ENCODE measurements at places on chromosomes 4 and X. TPM values are rescaled to one million over a fixed set of nuclear protein-coding genes. Genes with fewer than 3 reads are reported as not detected.

The SSX4 gene
- polyA plus RNA-seq: not detected

GRCh38 chr4:19722404-19722803 lies 529.3 kb upstream of the SLIT2 start:
- DNase-seq: no peak

DNA sequence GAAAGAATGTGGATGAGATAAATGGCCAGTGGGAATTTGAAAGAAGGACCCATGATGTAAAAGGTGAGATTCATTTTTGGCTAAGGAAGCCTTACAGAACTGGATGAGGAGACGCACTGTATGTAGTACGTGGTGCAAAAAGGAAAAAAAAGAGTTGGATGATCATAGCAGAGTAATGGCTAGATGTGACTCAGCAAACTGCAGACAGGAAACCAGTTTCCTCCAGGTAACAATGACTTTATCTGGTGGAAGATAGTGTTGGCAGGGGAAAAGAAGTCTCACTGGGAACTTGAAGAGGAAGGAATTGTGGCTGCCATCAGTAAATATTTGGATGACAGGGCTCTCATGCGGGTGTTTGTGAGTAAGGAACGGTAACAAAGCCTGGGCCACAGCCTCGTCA lies 243.2 kb downstream of the CPE start:
- DNase-seq: no peak

DNA sequence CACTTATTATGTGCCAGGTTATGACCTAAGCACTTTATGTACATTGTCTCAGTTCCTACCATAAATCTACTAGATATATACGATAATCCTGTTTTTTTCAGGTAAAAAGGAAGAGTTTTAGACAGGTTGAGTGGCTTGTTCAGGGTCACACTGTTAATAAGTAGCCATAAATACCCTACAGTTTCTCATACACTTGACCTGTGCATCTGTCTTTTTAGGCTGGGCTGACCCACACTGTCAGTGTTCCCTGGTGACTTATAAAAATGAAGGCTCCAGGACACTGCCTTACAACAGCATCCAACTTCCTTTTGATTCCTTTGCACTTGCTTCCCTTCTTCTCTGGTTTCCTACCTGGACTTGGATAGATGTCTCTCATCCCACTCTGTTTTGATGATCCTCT lies 78.2 kb upstream of the PAQR3 start:
- DNase-seq: no peak

The NXF2B gene
- not detected for polyA plus RNA-seq

The SHISA3 gene
- polyA plus RNA-seq: 0.78 TPM

GRCh38 chr4:132063829-132064228 lies 1085.3 kb upstream of the PCDH10 start:
- peak; percentile 1 for DNase-seq

DNA sequence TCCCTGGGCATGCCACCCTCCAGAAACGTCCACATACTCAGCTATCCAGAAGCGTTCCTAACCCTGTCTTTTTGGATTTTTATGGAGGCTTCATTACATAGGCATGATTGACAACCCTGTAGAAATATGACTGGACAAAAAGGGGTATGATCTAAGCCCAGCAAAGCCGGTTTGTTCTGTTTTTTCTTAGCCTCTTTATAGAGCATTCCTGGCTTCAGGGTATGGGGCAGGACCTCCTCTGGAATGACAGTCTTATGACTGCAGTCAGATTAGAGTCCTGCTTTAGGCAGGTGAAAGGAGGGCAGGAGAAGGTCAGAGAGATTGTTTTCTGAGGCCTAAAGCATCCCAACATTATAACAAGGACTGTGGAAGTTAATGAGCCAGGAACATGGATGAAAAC lies 137.4 kb downstream of the DCLK2 start:
- DNase-seq: no peak

The TCP11X2 gene
- polyA plus RNA-seq: not detected

DNA sequence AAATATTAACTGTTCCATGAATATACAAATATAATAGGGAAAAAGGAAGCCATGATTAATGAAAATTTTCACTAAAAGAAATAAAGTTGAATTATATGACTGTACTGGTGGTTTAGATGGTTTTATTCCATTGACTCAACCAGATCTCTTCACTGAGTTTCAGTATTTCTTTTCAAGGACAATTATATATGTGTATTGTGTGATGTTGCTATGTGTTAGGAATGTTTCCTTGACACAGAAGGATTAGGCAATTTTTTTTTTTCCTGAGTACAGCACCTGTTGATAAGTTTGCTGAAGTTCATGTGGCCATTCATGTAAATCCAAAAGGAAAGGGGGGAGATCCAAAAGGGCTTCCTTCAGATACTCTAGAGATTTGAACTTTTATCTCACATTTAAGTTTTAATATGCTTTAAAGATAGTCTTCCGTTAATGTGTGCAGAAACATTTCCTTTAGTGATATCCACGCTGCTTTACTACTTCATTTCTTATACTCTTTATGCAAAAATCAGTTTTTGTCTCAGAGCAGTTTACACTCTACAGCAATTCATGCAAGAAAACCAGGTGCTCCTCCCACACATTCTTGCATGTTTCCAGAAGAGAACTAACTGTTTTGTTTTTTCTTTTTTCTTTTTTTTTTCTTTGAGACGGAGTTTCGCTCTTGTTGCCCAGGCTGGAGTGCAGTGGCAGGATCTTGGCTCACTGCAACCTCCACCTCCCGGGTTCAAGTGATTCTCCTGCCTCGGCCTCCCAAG lies 249.1 kb downstream of the RPA4 start:
- no peak for DNase-seq

GRCh38 chr4:139756391-139757180 lies 91.0 kb downstream of the MGST2 start:
- DNase-seq: no peak

The NHS gene
- polyA plus RNA-seq: 2.0 TPM

- no peak for DNase-seq
Measured at GRCh38 chr4:173503330-173504180, 26.5 kb downstream of the HAND2 start.

DNA sequence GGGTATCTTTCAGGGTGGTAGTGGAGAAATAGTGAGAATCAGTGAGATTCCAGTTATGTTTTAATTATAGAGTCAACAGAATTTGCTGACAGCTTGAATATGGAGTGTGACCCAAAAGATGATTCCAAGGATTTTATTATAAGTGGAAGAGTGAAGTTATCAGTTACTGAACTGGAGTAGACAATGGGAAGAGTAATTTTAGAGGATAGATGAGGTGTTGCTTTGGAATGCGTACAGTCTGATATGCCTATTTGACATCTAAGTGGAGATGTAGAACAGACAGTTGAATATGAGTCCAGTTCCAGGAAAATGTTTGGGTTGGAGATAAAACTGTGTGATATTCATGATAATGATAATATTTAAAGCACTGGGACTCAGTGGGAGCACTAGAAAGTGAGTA lies 174.2 kb downstream of the MAPK10 start:
- DNase-seq: no peak

The PDE6B gene
- 0.20 TPM for polyA plus RNA-seq

DNA sequence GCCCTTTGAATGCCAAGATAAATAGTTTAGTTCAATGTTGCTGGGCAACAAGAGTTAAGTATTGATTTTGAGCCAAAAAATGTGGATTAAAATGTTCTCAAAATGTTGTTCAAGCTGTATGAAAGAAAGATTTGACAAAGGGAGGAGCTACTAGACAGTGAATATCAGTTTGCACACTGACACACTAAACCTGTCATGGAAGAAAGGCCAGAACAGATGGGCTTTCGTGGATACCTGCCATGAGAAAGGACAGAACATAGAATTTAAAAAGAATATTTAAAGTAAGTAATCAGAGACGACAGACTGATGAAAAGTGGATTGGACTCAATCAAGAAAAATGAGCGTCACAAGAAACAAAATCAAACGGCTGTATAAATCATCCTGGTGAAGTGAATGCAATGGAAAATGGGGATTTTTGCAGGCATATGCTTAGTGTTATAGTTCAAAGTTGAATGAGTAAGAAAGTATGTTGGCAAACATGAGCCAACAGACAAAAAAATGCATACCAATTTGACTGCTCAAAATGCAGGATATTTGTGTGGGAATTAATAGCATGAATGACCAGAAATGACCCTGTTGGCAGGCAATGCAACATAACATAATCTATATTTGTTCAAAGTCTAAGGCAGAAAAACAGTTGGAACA lies 7.4 kb downstream of the PCDH18 start:
- DNase-seq: no peak

DNA sequence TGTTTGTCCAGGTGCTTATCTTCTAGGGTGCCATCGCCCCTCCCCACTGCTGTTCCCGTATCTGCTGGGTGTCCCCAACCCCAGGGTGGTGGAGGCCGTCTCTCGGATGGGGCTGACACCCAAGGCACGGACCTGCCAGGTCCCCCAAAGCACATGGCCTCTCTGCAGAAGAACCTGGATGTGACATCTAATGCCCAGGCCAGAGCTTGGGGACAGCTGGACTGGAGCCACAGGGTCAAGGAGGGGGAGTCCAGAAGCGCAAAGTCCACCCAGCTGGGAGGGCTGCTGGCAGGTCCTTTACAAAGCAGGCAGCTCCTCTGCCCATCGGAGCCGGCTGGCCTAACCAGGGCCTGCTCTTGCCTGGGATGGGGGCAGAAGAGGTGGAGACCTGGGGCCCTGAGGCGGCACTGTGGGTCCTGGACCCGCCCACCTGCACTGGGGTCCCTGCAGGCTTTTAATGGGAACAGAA lies 751 bp upstream of the DOK7 start:
- DNase-seq: no peak

- DNase-seq: no peak
Measured at GRCh38 chr4:168475745-168476144, 4.5 kb downstream of the DDX60L start.

DNA sequence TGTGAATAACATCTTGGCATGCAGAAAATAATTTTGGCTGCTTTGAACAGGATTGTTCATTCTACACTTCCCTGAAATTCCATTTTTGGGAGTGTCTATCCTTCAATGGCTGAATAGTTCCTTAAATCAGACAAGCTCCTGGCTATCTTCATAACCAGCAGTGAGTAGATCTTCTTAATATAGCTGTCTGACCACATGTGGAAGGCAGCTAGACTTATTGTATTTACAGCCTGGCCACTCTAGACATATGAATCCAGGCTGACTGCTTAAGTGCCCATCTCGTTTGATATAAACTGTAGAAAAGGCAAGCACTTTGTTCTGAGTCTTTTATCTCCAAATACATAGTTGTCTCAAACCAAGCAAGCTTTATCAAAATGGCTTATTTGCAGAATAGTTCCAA lies 40.0 kb downstream of the PWWP3B start:
- no peak for DNase-seq

The FRAS1 gene
- polyA plus RNA-seq: under 0.01 TPM

The RGS12 gene
- polyA plus RNA-seq: 13.9 TPM

The MAOB gene
- 0.52 TPM for polyA plus RNA-seq

- no peak for DNase-seq
Measured at GRCh38 chr4:11421116-11421515, 7.6 kb downstream of the HS3ST1 start.

GRCh38 chr4:136392576-136392975 lies 1139.7 kb downstream of the PCDH18 start:
- DNase-seq: peak; percentile 13

The GPR50 gene
- polyA plus RNA-seq: not detected

DNA sequence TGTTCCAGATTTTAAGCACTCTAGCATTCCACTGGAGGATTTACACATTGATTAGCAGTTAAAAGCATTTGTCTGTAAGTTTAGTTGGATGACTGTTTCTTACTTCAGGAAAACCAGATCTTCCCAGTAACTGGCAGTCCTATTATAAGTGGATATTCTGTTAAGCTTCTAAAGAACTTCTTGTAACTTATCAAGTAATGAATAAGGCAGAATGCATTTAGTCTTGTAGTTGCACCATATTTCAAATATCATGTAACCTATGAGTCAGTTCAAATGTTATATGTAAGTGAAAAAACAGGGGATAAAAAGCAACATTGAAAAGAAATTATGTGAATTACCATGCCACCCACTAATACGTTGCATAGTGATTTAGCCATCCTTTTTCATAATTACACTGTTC lies 30.2 kb upstream of the TENM3 start:
- DNase-seq: no peak

DNA sequence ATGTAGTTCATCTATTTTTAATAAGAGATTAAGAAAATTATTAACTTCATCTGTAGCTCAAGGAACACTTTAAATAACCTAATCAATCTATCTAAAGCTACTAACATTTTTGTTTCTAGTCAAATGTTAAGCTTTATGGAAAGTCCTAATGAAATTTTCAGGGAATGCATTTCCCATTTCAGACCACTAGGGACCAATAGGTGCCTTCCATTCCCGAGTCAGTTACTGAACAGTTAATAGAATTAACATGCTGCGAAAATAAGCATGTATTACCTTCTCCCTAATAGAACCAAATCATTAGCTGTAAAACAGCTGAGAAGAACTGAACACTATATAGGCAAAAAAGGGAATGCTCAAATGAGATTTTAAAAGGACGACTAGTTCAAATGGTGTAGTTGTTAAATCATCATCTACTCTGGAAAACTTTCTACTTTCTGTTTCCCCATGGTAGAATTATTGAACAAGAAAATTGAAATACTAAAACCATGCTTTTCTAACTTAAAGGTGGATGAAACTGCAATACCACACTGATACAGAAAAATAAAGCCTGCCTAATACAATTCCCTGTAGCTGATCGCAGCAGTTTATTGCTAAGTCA lies 22.5 kb downstream of the STX18 start:
- DNase-seq: no peak

The TRIM60 gene
- polyA plus RNA-seq: not detected

The HMX1 gene
- not detected for polyA plus RNA-seq

The CD38 gene
- polyA plus RNA-seq: not detected

The ATP11C gene
- 27.4 TPM for polyA plus RNA-seq

- DNase-seq: no peak
Measured at GRCh38 chr4:2254665-2255500, 7.0 kb downstream of the MXD4 start.

The HSD17B13 gene
- not detected for polyA plus RNA-seq

DNA sequence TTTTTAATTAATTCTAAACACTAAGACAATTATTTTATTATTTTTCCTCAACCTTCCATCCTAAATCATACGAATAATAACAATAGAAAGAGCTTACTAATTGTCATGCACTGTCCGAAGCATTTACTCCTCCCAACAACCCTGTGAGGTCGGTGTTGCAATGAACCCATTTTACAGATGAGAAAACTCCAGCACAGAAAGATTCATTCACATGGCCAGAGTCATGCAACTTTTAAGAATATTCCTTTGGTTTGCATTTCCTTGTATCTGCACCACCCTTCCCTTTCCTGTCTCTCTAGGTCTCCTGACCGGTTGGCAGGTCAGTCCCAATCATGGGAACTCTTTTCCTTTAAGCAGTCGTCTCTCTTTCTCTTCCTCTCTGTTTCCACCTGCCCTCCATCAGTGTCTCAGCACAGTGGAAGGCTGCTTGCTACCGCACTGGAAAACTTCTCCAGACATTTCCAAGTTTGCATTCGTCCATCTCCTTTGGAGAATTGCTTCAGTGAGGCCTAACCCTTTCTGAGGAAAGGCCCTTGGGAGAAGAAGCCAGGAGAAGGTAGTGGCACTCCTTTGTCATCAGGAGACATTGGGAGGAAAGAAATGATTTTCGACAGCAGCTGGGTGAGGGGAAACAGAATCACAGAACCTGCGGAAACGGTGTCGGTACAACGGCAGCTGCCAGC lies 1.9 kb upstream of the TMSB4X start:
- no peak for DNase-seq

GRCh38 chr4:138627096-138627495 lies 384.9 kb upstream of the SLC7A11 start:
- DNase-seq: no peak

GRCh38 chr4:128856246-128856645 lies 46.7 kb downstream of the JADE1 start:
- DNase-seq: no peak

The STBD1 gene
- 0.69 TPM for polyA plus RNA-seq

GRCh38 chr4:4913147-4913561 lies 53.7 kb downstream of the MSX1 start:
- DNase-seq: no peak

The PRKX gene
- 14.6 TPM for polyA plus RNA-seq

The DCAF8L2 gene
- polyA plus RNA-seq: not detected

The ARHGAP6 gene
- polyA plus RNA-seq: 3.7 TPM
